Stimulated activated CD8-positive, alpha-beta memory T cell treated with anti-CD3 and anti-CD28 coated beads, Interleukin-4, amount 100 ng/mL, for 4 hours (primary cell): ENCODE measurements at places on chromosomes 7 and 10.

GRCh38 chr10:7561216-7561893, 105.4 kb downstream of the ITIH5 start:
- no peak for DNase-seq

DNA sequence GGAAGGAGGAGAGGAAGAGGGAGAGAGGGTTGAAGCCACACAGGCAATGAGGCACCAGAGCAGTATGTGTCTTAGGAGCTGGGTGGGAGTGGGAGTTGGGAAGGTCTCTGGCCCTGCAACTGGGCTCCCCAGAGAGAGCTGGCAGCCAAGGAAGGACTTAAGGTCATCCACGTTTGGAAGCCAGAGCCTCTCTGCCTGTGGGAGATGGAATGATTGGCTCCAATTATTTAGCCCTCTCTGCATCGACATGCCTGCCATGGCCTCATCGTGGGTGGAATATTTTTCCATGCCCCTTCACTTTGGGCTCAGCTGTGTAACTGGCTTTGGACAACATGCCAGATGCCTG, 478.5 kb downstream of the RPS24 start:
- no peak for DNase-seq

DNA sequence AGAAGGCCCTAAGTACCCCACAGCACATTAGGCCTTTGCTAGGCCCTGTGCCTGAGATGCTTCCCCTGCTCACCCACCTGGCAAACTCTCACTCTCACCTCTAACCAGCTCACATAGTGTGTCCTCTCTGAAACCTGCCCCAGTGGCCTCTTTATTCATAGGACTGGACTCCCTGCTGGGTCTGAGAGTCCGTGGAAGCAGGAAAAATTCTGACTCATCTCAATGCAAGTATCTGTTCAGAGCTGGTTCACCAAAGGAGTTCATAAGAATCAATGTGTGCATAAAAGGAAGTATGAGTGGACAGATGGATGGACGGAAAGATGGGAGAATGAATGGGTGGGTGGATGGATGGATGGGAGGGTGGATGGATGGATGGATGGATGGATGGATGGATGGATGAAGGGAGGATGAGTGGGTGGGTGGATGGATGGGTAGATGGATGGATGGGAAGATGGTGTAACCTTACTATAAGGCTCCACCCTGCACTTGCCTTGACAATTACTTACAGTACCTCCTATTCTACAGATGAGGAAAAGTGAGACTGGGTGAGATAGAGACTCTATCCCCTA, 111.2 kb upstream of the ZMIZ1 start:
- DNase-seq, result no peak

DNA sequence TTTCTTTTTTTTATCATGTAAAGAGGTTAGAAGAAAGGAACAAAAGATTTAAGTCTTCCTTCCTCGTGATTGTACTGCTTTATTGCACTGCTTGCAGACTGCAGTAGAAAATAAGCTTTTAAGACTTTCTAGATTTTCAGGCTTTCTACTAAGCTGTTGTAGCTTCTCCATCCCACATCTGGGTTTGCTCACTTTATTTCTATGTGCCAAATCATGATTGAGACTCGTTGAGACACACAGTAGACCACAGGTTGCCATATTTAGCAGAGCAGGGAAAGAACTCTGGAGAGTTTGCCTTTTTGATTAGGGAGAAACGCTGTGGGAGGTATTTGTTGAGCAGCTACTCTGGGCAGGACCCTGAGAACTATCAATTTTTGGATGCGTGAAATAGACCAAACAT, 89.2 kb upstream of the BTBD16 start:
- no peak for DNase-seq

- no peak for DNase-seq
These were observed 195.0 kb downstream of the CALN1 start for GRCh38 chr7:72217151-72217550.

DNA sequence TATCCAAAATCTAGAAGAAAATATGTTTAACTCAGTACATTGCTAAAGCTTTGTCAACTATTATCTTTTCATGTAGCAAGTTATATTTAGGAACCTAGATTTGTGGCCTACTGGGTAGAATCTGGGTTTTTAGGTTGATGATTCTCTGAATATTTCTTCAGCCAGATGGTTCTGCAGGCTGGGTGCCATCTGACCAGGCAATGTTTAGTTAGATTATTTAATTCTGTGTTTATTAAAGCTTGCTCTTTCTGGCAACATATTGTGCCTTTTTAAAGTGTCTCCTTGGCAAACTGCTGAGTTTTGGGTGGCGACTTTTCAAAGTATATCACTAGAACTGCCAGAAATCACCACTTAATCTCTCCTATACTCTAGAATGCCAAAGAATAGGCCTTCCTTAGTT, 114.1 kb downstream of the LHFPL3 start:
- DNase-seq, result no peak

- DNase-seq, result no peak
These were observed 1.1 kb downstream of the EGFR start for GRCh38 chr7:55019691-55020465.

GRCh38 chr7:132181946-132182685, 394.2 kb downstream of the PLXNA4 start:
- DNase-seq, result no peak

- DNase-seq, result no peak
These were observed 81.1 kb downstream of the TCF7L2 start for GRCh38 chr10:113031147-113031546.

DNA sequence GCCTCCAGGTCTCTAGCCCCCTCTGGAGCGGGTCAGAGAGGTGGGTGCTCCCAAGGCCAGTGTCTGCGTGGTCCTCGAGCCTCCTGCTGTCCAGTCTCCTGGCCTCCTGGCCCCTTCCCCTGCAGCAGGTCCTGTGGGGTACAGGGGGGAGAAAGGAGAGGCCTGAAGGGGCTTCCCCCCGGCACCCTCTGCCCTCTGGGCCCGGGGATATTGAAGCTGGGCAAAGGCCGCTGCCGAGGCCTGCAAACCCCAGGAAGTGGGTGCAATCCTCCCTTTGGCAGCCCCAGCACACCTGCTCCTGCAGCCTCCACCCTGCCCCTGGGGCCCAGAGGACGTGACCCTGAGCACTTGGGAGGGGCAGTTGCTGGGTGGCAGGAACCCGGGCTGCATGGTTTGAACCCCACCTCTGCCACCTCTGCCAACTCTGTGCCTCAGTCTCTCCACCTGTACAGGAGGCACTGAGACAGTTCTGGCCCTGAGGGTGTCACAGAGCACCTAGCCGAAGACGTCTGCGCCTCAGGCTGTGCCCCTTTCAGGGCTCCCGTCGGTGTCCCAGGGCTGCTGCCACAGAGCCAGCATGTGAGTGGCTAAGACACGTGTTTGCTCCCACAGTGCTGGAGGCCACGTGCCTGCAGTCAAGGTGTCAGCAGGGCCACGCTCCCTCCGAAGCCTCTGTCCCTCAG, 59.1 kb upstream of the INPP5A start:
- DNase-seq, result no peak

- no peak for DNase-seq
These were observed 44.9 kb downstream of the BAMBI start for GRCh38 chr10:28722065-28722803.

DNA sequence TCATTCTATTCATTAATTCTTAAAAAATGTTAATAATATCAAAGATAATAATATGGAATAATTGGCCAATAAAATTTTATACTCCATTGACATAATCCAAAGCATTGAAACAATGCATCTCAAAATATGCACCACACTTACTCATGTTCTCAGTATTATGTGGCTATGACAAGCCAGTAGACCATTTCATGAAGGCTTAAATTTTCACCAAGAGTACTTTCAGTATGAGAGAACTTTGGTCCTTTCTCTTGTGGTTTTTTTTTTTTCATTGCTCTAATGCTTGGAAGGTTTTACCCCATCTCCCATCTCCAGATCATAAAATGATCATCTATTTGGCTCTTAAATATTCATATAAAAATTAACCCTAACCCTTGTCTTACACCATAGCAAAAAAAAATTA, 45.5 kb upstream of the TMEM140 start:
- DNase-seq, result no peak

DNA sequence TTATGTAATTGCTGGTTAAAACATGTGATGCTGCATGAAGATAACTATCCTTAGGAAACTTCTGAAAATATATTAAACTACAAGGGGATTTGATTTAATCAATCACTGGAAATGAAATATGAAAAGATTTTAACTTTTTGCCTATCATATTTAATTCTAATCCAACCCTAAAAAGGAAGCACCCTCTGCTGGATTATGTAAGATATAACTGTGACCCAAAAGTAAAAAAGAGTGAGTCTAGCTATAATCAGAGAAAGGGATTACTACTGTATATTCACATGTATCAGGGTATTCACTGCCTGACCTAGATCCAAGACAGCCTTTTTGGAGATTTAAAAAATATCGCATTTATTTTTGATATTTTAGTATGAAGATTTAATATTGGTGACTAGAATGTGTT, 295.5 kb downstream of the MDFIC start:
- no peak for DNase-seq

DNA sequence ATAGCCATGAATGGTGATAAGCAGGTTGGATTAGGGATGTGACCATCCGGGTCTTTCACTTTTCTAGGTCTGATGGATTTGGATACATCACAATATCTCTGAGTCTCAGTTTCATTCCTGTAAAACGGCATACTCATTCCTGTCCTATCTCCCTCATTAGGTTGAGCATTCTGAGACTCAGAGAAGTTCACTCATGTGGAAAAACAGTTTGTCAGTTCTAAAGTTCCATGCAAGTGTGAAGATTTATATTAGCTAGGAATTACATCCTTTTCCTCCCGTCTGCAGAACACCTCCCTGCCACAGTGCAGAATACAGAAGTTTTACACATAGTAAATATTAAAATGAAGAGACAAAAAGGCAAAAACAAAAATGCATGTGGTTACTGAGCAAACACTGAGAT, 94.2 kb upstream of the SLC25A13 start:
- no peak for DNase-seq

DNA sequence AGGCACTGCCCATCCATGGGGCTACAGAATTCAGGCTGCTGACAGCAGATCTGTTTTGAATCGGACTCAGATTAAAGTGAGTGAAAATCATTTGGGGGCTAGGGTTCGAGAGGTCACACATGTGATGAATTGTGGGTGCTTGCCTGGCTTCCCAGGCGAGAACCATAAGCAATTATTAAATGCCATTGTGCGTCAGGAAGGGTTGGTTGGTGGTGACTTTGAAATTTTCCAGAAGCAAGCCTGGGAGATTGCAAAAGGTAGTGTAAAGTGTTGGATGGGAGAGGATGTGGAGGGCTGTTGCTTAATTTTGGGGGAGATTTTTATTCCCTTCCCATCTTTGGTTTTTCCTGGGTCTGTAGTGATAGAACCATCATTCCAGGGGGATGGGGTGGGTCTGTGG, 34.6 kb downstream of the LRMDA start:
- no peak for DNase-seq

DNA sequence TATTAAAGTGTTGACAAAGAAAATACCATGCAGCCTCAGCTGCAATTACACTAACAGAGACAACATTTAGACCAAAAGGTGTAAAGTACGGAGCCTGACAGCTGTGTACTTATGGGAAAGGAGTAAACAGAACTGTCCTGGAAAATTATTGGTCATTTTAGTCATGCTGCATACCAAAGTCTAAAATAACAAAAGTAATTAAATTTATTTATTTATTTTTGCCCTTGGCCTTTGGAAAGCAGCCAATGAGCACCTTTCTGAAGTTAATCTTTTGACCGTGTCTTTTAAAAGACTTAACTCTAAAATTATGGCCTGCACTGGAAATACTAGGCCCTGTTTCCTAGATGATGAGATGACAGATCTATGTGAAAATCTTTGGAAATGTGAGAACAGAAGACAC, 597.6 kb downstream of the NXPH1 start:
- no peak for DNase-seq

- DNase-seq, result no peak
These were observed 13.9 kb downstream of the VSTM2A start for GRCh38 chr7:54556121-54556520.

GRCh38 chr7:152968514-152968913, 209.0 kb downstream of the ACTR3B start:
- DNase-seq, result no peak
